NCI-H2081 treated with DMSO at 0.1 percent for 48 hours (cell line): ENCODE measurements at places on chromosomes 6 and 20.

GRCh38 chr6:105620878-105621277 is 218.0 kb upstream of the PREP start:
- DNase-seq = no peak

- DNase-seq = no peak
Measured at GRCh38 chr6:1729750-1730140, 120.0 kb downstream of the FOXC1 start.

- no peak for DNase-seq
Measured at GRCh38 chr20:58852543-58853271, at the start of gene GNAS. TSS of gene GNAS (plus strand) at chr20:58852716.

GRCh38 chr6:27290065-27290849 is 21.8 kb downstream of the POM121L2 start:
- no peak for DNase-seq

- no peak for DNase-seq
Measured at GRCh38 chr6:154403788-154404187, 47.2 kb upstream of the IPCEF1 start.

- DNase-seq = no peak
Measured at GRCh38 chr20:34978092-34978744, 22.6 kb downstream of the MYH7B start.

DNA sequence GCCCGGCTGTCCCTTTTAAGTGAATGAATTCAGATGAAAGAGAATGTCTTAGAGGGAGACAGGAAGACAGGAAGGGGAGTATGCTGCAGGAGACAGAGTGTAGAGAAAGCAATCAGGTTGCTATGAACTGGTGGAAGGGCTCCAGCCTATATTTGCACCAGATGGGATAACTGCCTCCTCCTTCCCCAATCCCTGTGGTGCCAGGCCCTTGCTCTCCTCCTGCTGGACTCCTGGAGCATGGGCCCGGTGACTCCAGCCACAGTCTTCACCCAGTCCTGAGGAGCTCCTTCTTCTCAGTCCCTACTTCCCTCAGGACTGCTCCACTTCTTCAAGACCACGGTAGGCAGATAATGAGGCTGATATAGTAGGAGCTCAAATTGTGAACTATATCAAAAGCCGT is 91.8 kb downstream of the TMEM200A start:
- DNase-seq = no peak
